ENCODE measurements at places on chromosomes 11 and 22.

GRCh38 chr11:77074205-77074604 is 7.4 kb downstream of the CAPN5 start:
- DNase-seq, result no peak

- DNase-seq, result no peak
Observed at GRCh38 chr11:45678976-45679375, 13.6 kb upstream of the CHST1 start.

DNA sequence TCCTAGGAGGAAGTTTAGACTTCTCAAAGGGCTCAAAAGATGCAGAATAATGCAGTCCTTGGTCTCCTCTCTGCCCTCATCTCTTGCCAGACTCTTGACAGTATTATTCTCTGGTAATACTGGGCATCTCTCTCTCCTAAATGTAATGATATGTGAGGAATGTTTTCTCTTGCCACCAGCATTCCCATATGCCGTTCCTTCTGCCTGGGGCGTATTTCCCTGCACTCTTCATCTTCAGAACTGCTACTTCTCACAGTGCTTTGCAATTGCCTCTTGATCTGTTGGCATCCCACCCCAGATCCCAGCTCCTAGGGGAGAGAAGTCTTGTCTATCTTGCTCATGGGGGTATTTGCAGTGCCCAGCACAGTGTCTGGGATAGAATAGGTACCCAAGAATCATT is 107.4 kb downstream of the RASSF10 start:
- DNase-seq, result no peak

GRCh38 chr22:45642986-45643385 is 28.6 kb upstream of the ATXN10 start:
- DNase-seq, result no peak

DNA sequence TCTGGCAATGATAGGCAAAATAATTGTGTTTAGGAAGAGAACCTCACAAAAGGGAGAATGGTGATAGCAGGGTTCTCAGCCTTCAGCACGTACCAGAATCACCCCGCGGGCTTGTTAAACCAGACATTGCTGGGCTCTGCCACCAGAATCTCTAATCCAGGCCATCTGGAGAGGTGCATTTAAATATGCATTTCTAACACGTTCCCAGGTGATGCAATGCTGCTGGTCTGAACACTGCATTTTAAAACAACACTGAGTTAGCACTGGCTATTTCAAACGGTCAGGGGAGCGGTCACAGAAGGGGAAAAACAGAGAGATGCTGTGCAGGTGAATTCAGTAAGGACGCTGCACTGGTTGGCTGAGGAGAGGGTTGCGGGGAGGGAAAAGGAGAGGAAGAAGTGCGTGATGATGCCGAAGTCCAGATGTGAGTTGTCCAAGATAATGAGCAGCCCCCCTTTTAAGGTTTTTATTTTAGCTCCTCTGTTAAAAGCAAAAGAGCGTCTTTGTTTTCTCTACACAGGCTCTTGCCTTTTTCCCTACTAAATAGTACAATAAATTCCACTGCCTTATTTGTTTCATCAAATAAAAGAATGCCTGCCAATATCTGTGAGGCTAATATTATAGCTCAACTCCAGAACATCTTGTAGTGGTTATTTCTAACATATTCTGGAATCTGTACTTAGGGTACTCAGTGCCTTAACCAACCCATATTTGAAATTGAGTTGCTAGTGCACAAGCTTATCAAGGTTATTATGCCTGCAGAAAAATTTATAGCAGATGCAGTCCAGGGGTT is 109.6 kb upstream of the POU2AF2 start:
- no peak for DNase-seq

DNA sequence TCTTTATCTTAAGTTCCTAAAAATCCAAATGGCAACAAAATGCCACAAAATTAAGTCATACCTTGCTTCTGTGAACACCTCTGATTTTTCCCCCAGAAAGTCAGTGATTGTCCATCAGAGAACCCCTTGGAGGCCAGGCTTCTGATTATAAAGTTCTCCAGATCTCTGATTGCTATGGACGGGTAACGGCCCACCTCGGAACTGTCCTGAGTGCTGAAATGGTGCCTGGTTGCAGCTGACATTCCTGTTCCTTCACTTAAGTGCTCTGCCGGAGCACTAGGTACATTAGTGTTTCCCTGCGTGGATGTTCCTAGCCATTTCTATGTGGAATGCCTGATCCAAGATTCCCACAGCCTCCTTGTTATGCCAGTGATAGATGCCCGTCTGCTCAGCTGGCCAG is 85.0 kb downstream of the CHST1 start:
- no peak for DNase-seq

GRCh38 chr22:38193580-38193979 is 8.2 kb upstream of the MAFF start:
- DNase-seq, result no peak

Data from OCI-LY7 (cell line).